ENCODE measurements at places on chromosomes 12 and 14.

- no peak for DNase-seq
Observed at GRCh38 chr12:78725951-78726580, 138.5 kb upstream of the SYT1 start.

DNA sequence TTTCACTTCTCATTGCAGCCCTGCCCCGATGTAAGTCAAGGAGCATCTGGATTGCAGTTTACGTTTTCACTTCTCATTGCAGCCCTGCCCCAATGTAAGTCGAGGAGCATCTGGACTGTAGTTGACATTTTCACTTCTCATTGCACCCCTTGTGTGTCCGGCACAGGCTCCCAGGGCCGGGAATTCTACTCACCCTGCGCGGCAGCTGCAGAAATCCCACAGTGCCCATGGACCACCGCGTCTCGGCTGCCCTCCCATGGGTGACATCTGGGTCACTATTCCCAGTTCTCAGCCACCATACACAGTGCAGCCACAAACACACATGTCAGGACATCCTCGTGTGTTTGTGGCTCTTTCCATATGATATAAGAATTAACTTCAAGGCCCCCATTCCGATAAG is 378.5 kb downstream of the ADGRD1 start:
- no peak for DNase-seq

DNA sequence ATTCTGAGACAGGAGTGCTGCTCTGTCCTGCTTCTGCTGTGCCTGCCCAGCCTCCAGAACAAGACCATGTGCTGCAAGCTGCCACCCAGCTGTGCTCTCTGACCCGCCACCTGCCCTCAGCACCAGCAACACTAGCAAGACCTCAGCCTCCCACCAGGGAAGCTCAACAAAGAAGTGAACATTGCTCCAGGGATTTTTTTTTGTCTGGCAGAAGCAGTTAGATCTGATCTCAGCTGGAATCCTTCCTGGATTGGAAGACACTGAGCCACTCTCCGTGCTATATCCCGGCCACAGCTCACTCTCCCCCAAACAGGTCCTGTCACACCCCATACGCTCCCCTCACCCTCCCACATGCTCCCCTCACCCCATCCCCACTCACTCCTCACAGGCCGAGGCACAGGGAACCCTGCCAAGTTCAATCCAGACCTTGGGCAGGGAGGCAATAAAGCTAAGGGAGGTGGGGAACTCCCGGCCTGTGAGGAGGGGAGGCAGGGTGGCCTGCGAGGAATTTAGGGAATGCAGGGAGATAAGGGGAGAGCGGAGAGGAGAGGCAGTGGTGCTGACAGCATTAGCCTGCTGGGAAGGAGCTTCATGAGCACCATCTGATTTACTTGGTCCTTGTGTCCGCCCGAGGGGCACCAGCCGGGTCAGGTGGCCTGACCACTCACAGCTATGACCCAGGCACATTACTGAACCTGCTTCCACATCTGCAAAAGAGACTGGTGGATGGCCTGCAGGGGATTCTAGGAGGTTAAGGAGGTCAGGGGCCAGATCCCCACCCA is 29.7 kb downstream of the CCDC85C start:
- DNase-seq, result no peak

DNA sequence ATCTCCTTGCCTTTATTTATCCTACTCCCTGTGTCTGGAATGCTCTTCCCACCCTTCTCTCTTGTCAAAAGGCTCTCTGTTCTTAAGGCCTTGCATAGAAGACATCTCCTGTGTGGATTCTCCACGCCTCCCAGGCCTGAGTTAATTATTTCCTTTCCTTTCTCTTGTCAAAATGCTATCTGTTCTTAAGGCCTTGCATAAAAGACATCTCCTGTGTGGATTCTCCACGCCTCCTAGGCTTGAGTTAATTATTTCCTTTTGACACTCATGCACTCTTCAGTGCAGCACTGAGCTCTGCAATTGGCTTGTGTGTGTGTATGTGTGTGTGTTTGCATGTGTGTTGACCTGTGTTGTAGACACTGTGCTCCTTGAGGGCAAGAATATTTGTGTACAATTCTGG is 52.1 kb upstream of the DCD start:
- DNase-seq, result no peak

DNA sequence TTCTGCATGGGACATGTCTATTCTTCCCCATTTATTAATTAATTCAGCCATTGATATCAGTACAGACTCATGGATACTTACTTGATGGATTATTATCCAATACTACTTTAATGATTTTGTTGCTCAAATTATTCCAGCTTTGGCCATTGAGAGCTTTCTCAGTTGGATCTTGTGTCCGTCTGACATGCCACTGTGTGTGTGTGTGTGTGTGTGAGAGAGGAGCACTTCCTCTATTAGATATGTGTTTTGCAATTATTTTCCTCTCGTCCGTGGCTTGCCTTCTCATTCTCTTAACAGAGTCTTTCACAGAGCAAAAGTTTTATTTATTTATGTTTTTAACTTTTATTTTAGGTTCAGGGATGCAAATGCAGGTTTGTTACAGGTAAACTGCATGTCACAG is 194.2 kb downstream of the ADGRD1 start:
- DNase-seq, result no peak

GRCh38 chr14:77667331-77667730 is 40.5 kb downstream of the ALKBH1 start:
- DNase-seq, result no peak

- DNase-seq, result no peak
Observed at GRCh38 chr12:45234139-45234865, 18.4 kb downstream of the ANO6 start.

DNA sequence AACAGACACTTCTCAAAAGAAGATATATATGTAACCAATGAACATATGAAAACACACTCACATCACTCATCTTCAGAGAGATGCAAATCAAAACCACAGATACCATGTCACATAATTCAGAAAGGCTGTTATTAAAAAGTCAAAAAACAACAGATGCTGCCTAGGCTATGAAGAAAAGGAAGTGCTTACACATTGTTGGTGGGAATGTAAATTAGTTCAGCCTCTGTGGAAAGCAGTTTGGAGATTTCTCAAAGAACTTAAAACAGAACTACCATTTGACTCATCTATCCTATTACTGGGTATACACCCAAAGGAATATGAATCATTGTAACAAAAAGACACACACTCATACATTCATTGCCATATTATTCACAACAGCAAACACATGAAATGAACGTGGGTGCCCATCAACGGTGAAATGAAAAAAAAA is 35.1 kb downstream of the EIF2S3B start:
- no peak for DNase-seq

- no peak for DNase-seq
Observed at GRCh38 chr14:51041883-51042282, 53.0 kb downstream of the TRIM9 start.

DNA sequence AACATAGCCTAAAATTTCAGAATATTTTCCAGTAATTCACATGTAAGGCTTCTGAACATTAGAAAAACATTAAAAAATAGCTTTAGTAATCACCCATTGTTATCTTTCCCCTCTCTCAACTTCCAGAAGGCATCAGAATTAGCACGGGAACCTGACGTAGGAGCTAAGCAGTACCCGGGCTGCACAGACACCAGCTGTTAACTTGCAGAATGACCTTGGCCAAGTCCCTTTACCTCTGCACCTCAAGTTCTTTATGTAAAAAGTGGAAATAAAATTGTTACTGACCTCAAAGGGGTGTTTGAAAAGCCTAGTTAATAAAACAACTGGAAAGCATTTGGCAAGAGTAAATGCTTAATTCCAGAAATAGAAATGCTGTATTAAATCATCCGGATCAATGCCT is 7.2 kb downstream of the TPH2 start:
- DNase-seq, result no peak

- no peak for DNase-seq
Observed at GRCh38 chr12:114500775-114501473, 95.0 kb upstream of the TBX5 start.

DNA sequence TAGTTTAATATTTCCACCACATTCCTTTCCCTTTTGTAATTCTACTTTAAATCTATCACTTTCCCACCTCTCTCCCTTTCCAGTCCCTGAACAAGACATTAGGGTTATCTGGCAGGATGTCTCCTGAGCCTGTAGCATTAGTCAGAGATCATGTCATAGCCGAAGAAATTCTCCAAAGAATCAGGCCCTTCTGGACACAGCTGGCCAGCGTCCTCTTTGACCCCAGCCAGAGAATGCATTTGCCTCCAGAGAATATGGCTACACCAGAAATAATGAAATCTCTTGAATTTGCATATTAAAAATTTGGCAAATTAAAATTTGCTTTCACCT is 56.7 kb downstream of the NTF3 start:
- DNase-seq, result no peak

DNA sequence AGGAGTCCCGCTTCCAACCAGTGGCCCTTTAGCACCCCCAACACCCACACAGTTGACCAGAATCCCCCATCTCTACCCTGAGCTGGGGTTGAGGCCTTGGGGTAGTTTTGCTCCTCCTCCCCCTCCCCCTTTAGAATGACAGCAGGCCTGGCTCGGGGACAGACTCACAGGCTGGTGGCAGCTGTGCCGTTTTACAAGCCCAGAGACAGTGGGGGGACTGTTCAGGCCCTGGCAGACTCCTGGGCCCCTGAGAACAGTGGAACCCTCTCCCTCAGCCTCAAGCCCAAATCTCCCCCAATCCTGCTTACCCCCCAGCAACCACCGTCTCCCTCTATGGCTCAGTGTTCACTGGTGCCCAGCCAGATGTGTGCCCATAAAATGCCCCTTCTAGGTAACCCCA is 10.1 kb downstream of the TMEM119 start:
- DNase-seq, result no peak

DNA sequence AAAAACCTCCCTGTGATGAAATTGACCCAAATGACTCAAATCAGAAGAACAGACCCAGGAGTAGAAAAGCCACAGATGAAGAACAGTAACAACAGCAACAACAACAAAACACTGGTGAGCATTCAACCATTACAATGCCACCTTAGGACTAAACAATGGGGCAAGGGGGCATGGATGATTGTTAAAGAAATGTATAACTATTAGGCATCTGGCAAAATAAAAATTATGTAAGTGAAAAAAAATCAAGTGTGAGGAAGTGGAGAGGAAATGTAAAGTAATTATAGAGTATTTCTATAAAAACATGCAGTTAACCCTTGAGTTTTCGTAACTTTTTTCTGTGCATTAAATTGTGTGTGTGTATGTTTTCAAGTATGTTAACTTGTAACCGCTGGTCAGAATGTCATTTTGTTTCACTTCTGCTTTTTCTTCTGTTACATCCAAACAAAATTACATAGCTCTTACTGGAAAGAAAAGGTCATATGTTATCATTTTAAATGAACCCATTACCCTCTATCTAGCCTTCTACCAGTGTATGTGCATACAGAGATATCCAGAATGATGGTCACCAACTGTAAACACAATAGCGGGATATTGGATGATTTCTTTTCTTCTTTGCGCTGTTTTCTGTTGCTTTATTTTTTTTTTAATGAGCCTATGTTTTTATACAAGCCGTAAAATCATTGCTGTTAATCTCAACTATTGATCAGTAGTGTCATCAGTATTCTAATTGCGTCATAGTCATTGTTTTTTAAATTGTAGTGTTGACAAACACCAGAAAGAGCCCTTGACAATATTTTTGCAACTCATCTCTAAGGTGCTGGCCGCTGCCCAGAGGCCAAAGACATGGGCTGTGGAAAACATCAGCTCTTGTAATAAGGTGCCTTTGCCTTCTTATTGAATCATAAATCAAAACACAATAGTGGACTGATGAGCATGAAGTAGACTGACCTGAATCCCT is 170.6 kb downstream of the CRADD start:
- peak; percentile 27 for DNase-seq

GRCh38 chr12:57793920-57794319 is 11.3 kb downstream of the TSFM start:
- no peak for DNase-seq

GRCh38 chr14:106286697-106287290 is 760.4 kb downstream of the TMEM121 start:
- no peak for DNase-seq
